NCI-H526 (cell line): ENCODE measurements at places on chromosomes 1 and 21.

DNA sequence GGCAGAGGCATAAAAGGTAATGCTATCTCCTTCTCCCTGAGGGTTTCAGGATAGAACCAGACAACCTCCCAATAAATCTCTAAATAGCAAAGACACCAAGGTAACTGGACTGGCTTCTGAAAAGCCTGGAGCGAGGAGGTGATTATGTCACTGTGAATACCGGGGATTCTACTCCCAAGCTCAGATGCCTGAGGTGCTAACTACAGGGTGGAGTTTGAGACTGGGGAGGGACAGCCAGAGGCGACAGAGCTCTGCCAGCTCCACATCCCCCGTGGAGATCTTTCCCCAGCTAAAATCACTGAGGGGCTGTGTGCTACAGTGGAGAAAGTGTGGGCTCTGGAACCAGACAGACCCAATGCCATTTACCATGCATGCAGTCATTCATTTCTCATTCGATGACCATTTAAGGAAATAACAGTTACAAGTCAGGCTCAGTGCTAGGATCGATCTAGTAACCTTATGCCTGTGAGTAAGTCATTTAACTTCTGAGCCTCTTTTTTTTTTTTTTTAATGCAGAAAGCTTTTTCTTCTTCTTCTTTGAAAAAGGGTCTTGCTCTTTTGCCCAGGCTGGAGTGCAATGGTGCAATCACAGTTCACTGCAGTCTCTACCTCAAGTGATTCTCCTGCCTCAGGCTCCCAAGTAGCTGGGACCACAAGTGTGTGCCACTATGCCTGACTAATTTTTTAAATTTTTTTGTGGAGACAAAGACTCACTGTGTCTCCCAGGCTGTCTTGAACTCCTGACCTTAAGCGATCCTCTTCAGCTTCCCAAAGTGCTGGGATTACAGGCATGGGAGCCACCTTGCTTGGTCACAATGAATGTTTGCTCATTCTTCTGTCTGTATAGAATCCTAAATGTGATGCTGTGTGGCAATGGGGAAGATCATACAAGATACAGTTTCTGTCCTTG, 8.1 kb upstream of the SLC45A3 start:
- DNase-seq: no peak

DNA sequence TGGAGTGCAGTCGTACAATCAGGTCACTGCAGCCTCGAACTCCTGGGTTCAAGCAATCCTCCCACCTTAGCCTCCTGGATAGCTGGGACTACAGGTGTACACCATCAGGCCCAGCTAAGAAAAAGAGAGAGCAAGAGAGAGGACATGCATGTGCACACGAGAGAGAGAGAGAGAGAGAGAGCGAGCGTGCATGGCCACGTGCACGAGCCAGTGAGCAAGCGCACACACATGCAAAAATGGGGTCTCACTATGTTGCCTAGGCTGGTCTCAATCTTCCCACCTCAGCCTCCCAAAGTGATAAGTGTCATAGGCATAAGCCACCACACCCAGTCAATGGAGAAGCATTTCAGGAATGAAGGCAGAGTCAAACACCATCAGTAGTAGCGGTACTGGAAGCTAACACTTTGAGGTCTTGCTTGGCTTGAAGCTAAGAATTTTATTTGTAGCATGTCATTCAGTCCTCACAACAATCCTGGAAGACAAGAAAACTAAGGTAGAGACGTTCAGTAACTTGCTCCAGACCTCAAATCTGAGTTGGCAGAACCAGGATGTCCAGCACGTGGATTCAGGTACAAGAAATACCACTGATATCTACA, 14.5 kb downstream of the GNB1 start:
- no peak for DNase-seq

DNA sequence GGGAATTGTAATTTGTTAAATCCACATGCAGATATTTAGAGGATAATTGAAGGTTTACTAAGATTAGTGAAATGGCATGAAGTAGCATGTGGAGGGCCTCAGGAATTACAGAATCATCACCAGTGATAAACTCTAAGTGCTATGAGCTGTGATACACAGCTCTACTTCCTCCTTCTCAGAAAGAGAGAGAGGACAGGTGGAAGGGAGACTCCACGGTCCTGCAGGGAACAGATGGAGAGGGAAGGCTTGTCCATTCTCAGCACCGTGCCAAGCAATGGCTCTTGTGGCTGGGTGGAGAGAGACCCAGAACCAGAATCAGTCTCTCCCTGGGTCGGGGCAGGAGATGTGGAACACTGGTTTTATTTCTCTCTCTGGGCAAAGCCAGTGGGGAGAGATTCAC, 27.8 kb upstream of the LYPD8 start:
- no peak for DNase-seq

DNA sequence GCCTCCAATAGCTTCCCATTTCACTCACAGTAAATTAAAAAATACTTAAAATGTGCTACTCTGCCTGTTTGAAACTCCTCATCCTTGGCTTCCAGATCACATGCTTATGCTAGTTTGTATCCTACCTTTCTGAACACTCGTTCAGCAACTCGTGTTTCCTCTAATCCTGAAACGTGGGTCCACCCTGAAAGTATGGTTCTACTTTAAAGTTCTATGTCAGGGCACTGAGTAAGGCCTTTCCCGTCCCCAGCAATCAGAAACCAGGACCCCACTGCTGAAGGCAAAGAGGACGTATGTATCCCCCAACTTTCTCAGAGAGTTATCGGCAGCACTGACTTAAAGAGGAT, 419 bp upstream of the TSEN15 start:
- no peak for DNase-seq

DNA sequence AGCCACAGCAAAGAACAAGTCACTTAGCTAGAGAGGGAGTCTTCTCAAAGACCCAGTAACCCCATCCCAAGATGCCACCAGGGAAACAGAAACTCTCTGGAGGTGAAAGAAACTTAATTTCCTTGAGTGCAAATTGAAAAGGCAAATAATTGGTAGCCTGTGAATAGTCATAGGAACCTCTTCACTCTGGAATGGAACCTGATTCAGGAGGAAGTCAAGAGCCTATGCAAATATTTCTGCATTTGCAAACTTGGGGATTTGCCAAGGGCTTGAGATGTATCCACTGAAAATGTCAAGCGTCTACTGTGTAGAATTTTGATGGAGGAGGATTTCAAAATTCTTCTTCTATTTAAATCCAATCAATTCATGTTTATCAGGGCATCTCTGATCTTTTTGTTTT, 5.7 kb downstream of the HIVEP3 start:
- DNase-seq: peak; percentile 88

DNA sequence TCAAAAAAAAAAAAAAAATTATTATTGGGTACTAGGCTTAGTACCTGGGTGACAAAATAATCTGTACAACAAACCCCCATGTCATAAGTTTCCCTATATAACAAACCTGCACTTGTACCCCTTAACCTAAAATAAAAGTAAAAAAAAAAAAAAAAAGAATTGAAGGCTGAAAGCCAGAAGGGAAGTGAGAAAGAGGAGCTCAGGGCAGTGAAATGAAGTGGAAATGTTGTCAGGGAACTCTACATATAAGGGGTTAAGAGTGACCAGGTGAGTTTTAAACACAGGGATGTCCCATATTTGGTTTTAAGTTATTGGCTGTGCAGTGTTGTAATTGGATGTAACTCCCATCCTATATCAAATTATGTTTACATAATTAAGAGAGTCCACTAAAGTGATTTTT, 85.7 kb upstream of the ABCD3 start:
- DNase-seq: no peak
